ENCODE measurements at places on chromosomes 4 and X. TPM values are rescaled to one million over a fixed set of nuclear protein-coding genes. Genes with fewer than 3 reads are reported as not detected.

- DNase-seq = no peak
These were observed 33.1 kb upstream of the MTNR1A start for GRCh38 chr4:186588503-186588902.

GRCh38 chrX:150200820-150201287, 162.3 kb upstream of the MAMLD1 start:
- peak; percentile 80 for DNase-seq

DNA sequence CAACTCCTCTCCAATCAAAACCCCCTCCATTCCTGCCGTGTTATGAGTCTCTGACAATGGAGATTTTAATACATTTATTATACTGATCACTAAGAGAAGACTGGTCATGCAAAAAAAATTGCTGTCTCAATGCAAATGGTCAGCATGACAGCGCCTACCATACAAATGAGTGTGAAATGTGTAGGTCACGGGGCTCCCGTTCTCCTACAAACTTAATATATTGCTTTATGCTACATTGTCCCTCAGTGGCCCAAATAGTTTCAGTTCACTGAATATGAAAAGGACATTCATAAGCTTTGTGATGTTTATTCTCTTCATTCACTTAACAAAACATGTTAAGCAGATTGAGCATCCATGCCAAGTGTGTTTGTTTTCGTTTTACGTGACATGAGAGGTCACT, 116.1 kb downstream of the SPANXN3 start:
- no peak for DNase-seq

- peak; percentile 6 for DNase-seq
These were observed 155.5 kb downstream of the PDGFRA start for GRCh38 chr4:54384563-54384962.

The ADGRG2 gene
- total RNA-seq = not detected

DNA sequence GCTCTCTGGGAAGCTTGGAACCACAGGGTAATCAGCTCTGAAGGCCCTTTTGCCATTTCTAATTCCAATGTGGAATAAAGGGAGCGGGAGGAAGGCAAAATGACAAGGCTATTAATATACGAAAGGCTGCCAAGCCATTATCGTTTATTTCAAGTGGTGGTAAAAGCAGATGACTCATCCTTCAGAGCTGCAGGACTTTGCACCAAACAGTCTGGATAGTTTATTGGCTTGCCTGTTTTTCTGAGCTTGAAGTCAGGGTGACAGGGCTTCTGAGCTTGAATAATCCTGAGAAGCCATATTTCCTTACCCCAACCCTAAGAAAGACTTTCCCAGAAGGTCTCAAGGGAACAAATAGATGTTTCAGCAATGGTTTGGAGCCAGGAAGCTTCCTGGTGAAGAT, 7.7 kb upstream of the GABRE start:
- DNase-seq = no peak

All from HCT116 (cell line).